ENCODE measurements at places on chromosomes 13 and 19. TPM values are rescaled to one million over a fixed set of nuclear protein-coding genes. Genes with fewer than 3 reads are reported as not detected.

NALCN gene
- 2.9 TPM for polyA plus RNA-seq

GRCh38 chr13:60275208-60275607 lies 111.5 kb upstream of the DIAPH3 start:
- DNase-seq, result no peak

DNA sequence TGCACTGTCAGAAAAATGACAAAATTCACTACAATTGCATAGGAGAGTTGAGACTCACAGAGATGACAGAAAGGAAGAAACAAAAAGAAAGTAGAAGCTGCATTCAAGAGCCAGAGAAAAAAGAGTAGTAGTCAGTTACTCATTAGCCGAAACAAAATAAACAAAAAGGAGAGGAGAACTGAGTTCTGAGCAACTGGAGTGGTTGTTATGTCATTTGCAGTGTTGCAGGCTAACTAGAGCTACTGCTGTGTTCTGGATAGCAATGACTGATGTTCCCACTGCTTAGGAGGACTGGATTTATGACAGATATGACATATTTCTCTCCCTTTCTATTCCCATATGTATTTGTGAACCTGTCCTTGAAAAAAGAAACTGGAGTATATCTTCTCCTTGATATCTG lies 482.6 kb downstream of the RFC3 start:
- DNase-seq, result no peak

- no peak for DNase-seq
Observed at GRCh38 chr13:39197647-39198007, 159.4 kb downstream of the NHLRC3 start.

- no peak for DNase-seq
Observed at GRCh38 chr13:26475176-26476110, 82.0 kb upstream of the WASF3 start.

- DNase-seq, result no peak
Observed at GRCh38 chr13:25180775-25181537, 8.9 kb upstream of the AMER2 start.
